ENCODE measurements at places on chromosomes 5 and 9. TPM values are rescaled to one million over a fixed set of nuclear protein-coding genes. Genes with fewer than 3 reads are reported as not detected.

The PTBP3 gene
- total RNA-seq: 27.4 TPM

The PCDHA9 gene
- not detected for total RNA-seq

The SLC34A1 gene
- total RNA-seq: not detected

The SNX2 gene
- 63.7 TPM for total RNA-seq

The TOPORS gene
- 14.6 TPM for total RNA-seq

Data from cardiac atrium fibroblast (primary cell).